ENCODE measurements at places on chromosomes 16 and 17. TPM values are rescaled to one million over a fixed set of nuclear protein-coding genes. Genes with fewer than 3 reads are reported as not detected.
A peak's percentile ranks its signal among the peaks of the same experiment; 100 is the strongest.

Gene CASKIN2
- 32.6 TPM for total RNA-seq

DNA sequence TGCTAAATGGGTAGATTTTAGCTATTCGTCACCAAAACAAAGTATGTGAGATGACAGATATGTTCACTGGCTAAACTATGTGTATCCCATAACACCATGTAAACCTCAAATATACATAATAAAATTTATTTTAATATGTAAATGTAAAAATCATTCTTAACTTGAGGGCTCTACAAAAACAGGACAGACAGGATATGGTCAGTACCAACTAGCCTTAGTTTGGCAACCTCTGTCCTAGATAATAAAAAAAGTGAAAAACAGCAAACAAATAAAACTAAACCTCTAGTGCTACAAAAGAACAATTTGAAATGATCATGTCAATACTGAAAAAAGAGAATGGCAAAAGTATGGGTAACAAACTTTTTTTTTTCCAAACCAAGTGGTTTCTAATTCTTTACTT is 33.8 kb downstream of the NCOR1 start:
- H3K4me3 ChIP-seq = no peak overlapping the region
- H3K27ac ChIP-seq = no peak overlapping the region
- no peak for DNase-seq
- H3K27me3 ChIP-seq = no peaks in the 10 kb centered on the region

DNA sequence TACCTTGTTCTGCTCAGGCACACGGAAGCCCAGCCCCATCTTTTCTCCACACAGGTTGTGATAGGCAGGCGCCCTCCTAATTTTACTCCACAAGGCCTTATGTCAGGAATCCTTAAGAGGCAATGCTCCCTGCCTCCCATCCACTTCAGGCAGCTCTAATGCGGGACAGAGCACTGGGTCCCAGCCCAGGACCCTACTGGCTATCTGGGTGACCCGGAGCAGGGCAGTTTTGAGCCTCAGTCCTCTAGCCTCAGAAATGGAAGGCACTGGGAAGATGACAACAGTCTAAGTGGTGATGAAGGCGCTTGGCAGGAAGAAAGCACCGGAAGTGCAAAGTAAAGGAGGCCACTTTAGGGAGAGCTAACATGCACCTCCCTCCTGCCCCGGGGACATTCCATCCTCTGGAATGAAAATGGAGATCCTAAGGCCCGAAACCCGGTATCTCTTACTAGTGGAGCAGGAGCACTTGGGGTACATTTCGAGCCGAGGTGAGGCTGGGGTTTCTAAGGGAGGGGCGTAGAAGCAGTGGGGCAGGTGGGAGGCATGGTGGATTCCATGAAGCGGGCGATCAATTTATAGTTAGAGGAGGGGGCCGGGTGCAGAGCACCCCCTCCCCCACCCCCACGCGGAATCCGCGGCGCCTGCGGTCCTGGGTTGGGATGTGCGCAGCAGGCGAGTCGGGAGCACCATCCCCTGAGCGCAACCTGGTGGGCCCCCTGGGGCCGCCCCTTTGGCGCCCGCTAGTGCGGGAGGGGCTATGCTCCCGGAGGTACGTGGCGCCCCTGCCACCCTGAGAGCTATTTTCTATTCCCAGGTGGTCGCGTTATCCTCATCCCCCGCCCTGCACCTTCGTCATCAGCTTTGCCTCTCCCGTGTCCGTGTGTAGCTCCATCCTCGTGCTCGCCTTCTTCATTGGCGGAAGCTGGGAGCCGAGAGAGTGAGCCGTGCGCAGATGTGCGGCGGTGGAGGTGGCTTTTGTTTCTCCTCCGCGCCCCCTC is 4.9 kb downstream of the MT1F start:
- peaks cover 16% of the 10 kb centered on the region for H3K4me1 ChIP-seq
- H3K4me3 ChIP-seq = no peak overlapping the region
- peaks cover 57% of the 10 kb centered on the region for H3K27me3 ChIP-seq
- no peak for DNase-seq
- peaks cover 1% of the 10 kb centered on the region for H3K36me3 ChIP-seq

DNA sequence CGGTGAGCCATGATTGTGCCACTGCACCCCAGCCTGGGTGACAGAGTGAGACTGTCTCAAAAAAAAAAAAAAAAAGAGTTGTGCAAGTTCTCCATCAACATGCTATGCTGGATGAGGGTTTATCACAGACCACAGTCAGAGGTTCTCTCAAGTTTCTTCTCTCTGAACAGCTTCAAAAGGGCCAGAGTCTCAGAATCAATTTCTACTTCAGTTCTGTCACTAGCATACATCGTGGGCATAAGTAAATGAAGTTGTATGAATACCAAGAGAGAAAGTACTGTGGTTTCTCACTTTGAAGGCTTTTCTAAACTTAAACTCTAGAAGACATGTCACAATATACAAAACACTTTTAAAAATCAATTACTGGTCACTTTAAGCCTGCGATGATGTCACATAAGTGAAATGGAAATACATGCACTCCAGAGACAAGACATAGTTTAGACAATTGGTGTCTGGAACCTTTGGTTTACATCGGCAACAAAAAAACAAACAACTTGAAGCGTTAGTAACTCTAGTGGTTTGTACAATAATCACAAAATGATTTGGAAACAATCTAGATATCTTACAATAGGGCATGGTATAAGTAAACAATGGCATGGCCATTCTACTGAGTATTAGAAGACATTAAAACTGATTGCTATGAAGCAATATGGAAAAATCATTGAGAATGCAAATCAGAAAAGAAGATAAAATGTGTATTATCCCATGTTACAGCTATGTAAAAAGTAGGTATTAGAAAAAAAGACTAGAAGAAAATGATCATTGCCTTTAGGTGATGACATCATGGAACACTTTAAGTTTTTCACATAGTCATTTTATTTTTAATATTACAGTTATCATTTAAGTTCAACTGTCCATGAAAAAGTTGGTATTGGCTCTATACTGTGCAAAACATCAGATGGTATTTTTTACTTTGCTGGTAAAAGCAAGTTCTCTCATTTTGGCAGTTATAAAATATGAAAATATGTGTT is 232.3 kb downstream of the ZFHX3 start:
- no peak overlapping the region for H3K4me3 ChIP-seq
- no peak for DNase-seq
- no peaks in the 10 kb centered on the region for H3K27me3 ChIP-seq
- H3K27ac ChIP-seq = peak overlapping the region; percentile 3

GRCh38 chr17:7437950-7438614 is 1.2 kb upstream of the FGF11 start:
- peak overlapping the region; percentile 63 for H3K4me3 ChIP-seq
- H3K36me3 ChIP-seq = peaks cover 2% of the 10 kb centered on the region
- peaks cover 43% of the 10 kb centered on the region for H3K4me1 ChIP-seq
- no peak overlapping the region for H3K27ac ChIP-seq
- peaks cover 33% of the 10 kb centered on the region for H3K27me3 ChIP-seq

- H3K27ac ChIP-seq = no peak overlapping the region
- H3K4me1 ChIP-seq = peaks cover 4% of the 10 kb centered on the region
- peaks cover 1% of the 10 kb centered on the region for H3K36me3 ChIP-seq
- peaks cover 13% of the 10 kb centered on the region for H3K27me3 ChIP-seq
- no peak overlapping the region for H3K4me3 ChIP-seq
Observed at GRCh38 chr17:4725646-4726310, 5.5 kb upstream of the MED11 start.

DNA sequence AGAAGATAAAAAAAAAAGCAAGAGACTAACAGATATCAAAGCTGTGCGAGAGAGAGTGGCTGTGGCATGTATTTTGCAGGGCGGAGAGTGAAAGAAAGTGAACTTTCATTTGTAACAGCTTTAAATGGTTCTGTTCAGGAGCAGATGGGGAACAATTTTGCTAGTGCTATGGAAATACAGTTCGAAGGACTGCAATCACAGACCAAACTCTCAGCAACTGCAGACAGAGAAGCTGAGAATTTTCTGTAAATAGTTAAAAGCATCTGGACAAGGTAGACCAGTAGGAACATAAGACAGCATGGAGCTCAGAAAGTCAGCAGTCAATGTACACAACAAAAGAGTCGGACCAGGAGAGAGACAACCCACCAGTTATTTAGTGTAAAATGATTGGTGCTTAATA is 62.3 kb downstream of the TBX4 start:
- no peak overlapping the region for H3K4me3 ChIP-seq
- no peak overlapping the region for H3K27ac ChIP-seq
- H3K27me3 ChIP-seq = peaks cover 26% of the 10 kb centered on the region
- H3K36me3 ChIP-seq = no peaks in the 10 kb centered on the region
